ENCODE measurements at places on chromosomes 3 and 15.

- no peak for DNase-seq
Observed at GRCh38 chr3:426072-426471, 229.5 kb downstream of the CHL1 start.

DNA sequence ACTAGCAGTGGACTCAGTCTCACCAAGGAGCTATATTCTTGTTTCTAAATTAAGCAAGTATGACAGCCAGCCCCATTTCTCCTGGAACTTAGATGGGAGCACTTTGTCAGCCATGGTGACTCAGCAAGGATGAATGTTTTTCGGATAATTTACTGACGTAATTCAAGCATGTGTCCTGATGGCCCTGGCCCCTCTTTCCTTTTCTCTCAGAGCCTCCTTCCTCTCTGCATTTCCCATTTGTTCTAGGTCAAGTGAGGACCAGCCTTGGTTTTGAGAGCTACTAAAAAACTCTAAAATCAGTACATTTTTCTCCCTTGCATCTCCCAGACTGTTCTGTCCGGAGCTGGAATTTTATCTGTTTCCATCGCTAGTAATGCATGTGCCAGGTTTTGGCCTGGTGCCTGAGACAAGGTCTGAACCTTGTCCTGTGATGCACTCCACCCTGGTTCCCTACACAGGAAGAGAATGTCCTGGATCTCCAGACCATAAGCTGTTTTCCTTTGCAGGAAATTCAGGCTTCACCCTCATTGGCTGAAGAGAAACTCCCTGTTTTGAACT lies 256.6 kb upstream of the ROPN1 start:
- no peak for DNase-seq

- DNase-seq, result no peak
Observed at GRCh38 chr15:31403606-31404005, 77.0 kb downstream of the KLF13 start.

- DNase-seq, result no peak
Observed at GRCh38 chr3:26091626-26092025, 301.7 kb downstream of the OXSM start.

GRCh38 chr3:56751056-56751707 lies 50.6 kb downstream of the ARHGEF3 start:
- no peak for DNase-seq

DNA sequence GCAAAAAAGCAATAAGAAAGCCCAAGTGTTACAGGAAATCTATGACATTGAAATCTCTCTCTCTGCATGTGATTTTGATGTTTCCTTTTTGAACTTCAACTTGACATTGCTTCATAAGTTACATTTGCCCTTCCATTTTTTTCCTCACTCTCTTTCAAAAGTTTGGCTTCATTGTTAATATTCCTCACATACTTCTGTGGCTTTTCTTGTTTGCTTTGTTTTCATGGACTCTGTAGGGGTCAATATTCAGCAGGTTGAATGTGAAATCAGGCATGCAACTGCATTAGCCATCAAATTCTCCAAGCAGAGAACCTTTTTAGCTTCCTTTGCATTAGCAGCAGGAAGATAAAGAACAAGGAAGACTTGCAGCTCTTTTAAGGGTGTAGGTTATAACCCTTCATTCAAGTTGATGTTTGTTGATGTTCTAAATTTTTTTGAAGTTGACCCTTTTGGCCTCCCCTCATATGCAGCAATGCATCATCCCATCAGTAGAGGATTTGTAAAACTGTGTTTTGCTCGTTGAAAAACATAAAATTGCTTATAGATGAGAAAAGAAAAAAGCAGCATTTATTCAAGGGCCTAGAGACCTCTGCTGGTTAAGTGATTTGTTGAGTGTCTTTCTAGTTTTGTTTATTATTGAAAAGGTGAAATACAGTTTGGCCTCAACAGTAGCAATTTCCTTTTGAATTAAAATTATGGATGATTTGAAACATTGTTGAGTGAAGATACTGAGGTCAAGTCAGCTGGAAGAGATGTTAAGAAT lies 211.4 kb downstream of the IL5RA start:
- peak; percentile 27 for DNase-seq

- DNase-seq, result no peak
Observed at GRCh38 chr3:8752832-8753231, 16.6 kb downstream of the OXTR start.

GRCh38 chr3:90055666-90056065 lies 948.2 kb downstream of the EPHA3 start:
- no peak for DNase-seq

DNA sequence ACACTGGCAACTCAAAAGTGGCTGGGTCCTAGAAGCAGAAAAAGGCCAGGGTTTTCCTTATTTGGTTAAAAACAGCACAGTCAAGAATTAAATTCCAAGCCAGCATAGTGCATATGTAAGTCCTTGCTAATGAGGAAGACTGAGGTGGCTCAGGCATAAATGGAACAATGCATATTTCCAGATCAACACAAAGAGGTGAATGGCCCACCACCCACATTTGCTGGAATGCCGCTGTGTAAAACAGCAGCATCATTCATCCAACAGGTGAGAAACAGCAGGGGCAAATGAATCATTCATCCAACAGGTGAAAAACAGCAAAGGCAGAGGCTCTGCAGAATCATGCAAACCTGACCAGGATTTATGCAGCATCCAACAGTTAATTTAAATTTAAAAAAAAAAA lies 32.9 kb downstream of the GPR176 start:
- DNase-seq, result no peak

- no peak for DNase-seq
Observed at GRCh38 chr3:98846101-98846500, 55.4 kb downstream of the DCBLD2 start.

DNA sequence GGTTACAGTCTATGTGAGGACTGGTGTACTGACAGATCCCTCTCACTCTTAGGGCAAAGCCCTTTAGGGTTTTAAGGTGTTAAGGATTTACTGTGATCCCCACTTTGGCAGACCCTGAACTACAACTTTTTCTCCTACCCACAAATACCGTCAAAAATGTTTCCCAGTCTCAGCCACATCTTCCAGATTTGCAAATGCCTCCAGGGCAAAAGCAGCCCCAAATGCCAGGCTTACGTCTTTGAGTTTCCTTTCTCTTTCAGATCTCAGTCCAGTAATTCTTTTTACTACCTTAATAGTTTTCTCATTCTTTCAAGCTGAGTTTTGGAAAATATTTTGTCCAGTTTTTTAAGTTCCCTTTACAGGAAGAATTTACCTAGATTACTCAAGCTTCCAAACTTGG lies 13.4 kb upstream of the ITGA11 start:
- no peak for DNase-seq

GRCh38 chr3:46628901-46629369 lies 16.6 kb downstream of the FAM240A start:
- peak; percentile 33 for DNase-seq

- DNase-seq, result no peak
Observed at GRCh38 chr3:45776611-45777010, 19.7 kb downstream of the SLC6A20 start.

DNA sequence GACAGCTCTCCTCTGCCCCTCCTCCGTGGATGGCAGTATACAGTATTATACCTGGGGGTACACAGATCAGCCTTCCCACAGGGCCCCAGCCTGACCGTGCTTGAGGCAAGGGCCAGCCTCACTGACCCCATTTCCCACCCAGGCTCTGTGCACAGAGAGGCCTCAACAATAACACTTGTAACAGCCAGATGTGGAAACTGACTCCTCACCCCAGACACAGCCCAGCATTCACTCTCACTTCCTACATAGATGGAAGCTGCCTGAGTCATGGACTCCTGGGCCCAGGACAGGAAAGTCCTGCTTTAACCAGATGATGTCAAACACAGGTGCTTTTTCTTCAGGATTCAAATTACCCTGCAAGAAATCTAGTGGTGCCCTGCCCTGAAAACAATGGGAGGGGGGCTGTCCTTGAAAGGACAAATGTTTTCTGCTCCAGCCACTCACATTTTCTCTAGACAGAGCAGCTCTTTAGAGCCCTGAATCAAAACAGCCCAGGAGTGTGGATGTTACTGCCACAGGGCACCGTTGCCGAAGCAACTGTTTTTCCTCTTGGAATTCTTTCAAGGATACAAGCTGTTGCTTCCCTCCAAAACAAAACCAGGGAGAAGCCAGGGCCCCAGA lies 16.4 kb downstream of the CCDC12 start:
- no peak for DNase-seq

DNA sequence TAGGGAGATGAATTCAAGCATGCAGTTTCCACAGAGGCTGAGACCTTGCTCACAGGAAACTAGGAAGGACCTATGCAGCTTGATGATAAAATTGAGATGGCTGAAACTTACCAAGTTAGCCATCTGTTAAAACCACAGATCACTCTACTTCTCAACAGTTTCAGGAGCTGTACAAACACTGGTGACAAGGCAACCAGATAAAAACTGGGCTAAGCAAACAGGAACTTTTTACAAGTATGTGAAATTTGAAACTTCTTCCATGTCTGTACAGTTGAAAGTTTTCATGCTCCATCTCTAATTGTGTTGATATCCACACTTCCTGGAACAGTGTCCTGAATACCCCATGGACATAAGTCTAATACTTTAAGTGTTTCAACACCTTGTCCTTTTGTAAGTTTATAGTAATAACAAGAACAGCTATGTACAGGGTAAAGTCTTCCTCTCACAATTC lies 78.2 kb downstream of the FAIM start:
- DNase-seq, result no peak

- DNase-seq, result no peak
Observed at GRCh38 chr3:53502737-53503136, 8.3 kb downstream of the CACNA1D start.

- DNase-seq, result peak; percentile 71
Observed at GRCh38 chr15:62306851-62307504, 141.9 kb upstream of the C2CD4B start.

DNA sequence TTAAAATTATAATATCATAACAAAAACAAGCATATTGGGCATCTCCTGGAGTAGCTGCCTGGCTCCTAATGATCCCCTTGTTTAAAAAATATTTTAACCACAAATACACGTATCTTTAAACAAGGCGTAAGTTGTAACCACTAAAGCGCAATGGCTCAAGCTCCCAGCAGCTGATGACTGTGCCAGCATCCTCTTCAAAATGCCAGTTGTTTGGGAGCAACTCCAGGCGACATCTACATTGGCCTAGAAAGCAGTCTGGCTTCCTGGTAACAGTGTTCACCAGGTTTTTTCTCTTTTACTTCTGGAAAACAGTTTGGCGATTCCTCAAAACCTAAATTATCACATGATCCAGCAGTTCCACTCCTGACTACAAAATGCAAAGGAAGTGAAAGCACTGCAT lies 13.8 kb downstream of the PCOLCE2 start:
- DNase-seq, result no peak

DNA sequence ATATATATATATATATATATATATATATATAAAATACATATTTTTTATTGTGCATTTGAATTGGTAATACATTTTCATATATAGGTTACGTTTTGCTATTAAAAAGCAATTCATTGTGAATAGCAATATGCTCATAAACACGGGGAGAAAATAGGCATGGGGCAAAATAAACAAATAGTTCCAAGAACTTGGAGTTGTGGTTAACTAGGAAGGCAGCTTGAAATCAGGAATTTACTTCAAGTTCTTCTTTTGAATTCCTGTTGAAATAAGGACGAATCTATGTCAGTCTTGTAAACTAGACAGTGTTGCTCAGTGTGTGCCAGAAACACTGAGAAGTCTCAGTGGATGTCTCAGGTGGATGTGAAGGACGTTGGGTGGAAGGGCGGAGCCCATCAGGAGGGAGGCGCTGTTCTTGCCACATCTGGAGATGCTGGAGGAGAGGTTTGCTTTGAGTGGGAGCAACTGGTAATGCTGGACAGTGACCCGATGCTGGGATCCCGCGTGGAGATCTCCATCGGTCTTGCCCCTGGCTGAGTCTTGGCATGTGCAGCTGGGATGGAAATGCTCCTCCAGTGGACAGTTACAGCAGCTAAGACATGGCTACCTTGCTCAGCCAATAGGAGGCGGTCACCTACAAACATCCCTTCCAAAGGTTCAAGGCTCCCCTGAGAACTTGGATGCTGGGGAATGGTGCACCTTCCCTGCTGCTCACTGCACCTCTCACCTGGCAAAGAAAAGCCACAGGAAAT lies 2.5 kb downstream of the IL16 start:
- no peak for DNase-seq

- no peak for DNase-seq
Observed at GRCh38 chr15:92666780-92667179, 11.2 kb upstream of the FAM174B start.

GRCh38 chr3:39460677-39461076 lies 6.8 kb upstream of the MOBP start:
- no peak for DNase-seq

GRCh38 chr3:21599890-21600289 lies 151.1 kb downstream of the ZNF385D start:
- no peak for DNase-seq

- DNase-seq, result no peak
Observed at GRCh38 chr15:90261811-90262210, 3.7 kb upstream of the NGRN start.

DNA sequence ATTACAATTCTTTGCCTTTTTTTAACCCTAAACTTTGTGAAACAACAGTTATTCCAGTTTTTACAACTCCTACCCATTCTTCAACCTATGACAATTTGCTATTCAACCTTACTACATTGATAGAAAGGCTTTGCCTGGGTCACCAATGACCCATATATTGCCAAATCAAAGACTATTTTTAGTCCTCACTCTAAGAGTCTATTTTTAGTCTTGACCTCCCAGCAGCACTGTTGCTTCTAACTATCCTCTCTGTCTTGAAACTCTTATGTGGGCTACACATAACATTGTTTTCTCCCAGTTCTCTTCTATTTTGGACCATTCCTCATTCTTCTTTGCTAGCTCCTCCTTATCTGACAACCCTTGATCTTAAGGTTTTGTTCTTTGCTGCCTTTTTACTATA lies 71.4 kb downstream of the C3orf80 start:
- no peak for DNase-seq

DNA sequence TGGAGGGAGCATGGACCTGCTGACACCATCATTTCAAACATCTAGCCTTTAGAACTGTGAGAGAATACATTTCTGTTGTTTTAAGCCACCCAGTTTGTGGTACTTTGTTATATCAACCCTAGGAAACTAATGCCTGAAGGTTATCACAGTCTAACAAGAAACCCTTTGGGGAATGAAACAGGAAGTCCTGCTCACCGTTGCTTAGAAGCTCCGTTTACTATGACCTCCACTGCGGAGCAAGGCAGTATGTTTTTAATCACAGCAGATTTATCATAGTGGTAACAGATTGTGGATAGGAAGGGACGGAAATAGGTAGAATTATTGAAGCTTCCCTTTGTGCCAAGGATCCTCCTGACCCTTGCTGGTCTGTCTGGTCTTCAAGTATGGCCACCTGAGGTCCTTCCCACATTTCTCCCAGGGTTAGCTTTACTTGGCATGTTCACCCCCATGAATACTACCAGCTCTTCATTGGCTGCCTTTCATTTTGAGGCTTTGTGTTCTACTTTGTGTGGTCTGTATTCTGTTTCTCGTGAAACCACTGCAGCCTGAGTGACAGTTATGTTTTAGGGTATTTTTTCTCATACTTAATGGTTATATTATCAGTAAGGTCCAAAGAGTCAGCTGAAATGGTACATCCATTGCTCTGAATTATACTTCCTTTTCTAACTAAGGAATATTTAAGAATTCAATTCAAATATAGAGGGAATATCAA lies 201.6 kb downstream of the CHST2 start:
- no peak for DNase-seq

GRCh38 chr3:151558661-151559060 lies 97.8 kb upstream of the IGSF10 start:
- no peak for DNase-seq
